GOT3 (cell line): ENCODE measurements at places on chromosomes 12 and 14.

- DNase-seq: no peak
Observed at GRCh38 chr12:30191696-30192455, 408.1 kb upstream of the TMTC1 start.

- DNase-seq: no peak
Observed at GRCh38 chr12:46990211-46990610, 89.2 kb upstream of the PCED1B start.

GRCh38 chr14:91116913-91117588 lies 3.2 kb downstream of the DGLUCY start:
- DNase-seq: no peak

- DNase-seq: no peak
Observed at GRCh38 chr12:91417650-91418049, 235.0 kb upstream of the DCN start.

GRCh38 chr14:100035700-100036099 lies 29.5 kb upstream of the EVL start:
- DNase-seq: no peak

DNA sequence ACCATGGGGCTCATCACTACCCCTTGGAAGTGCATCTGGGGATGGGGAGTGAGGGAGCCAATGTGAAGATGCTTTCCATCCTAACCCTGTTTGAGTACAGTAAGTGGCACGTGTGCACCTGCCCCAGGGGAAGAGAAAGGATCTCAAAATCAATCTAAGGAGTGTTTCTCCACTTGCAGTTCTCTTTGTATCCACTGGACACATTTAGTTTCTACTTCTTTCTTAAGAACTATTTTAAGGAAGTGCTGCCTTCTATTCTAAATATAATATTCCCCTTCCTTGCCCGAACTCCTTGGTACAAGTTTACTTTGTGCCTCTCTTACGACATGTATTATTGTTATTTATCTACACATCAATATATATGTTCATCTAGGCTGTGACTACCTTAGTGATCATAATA lies 73.8 kb downstream of the TTC6 start:
- no peak for DNase-seq

DNA sequence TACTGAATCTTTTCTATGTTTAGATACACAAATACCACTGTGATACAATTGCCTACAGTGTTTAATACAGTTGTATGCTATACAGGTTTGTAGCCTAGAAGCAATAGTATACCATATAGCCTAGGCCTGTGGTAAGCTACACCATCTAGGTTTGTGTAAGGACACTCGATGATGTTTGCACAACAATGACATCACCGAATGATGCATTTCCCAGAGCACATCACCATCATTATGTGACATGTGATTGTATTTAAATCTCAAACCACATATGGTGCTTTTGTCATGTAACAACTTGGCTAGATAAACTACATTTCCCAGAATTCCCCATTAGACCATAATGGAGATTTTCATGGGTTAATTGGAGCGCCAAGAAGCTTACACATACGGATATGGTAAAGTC lies 128.4 kb upstream of the CPNE8 start:
- no peak for DNase-seq

DNA sequence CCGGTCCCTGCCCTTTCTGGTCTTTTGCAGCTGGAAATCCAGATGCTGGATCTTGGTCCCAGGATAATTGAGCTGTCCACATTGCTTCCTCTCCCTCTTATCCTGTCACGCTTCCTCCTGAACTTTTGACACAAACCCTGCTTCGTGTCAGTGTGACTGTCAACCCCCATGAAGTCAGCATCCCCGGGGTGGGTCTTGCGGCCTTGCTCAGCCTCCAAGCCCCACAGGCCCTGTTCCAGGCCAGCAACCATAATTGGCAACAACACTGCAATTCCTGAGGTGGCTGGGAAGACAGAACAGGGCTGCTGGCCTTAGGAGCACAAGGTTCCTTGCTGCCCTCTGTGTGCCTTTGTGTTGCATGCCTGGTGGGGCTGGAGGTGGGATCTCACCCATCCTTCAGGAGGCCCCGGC lies 74.9 kb downstream of the NTF3 start:
- DNase-seq: no peak

- no peak for DNase-seq
Observed at GRCh38 chr14:42980419-42980818, 1373.7 kb downstream of the LRFN5 start.

GRCh38 chr12:121138284-121138683 lies 5.6 kb downstream of the P2RX7 start:
- DNase-seq: no peak

DNA sequence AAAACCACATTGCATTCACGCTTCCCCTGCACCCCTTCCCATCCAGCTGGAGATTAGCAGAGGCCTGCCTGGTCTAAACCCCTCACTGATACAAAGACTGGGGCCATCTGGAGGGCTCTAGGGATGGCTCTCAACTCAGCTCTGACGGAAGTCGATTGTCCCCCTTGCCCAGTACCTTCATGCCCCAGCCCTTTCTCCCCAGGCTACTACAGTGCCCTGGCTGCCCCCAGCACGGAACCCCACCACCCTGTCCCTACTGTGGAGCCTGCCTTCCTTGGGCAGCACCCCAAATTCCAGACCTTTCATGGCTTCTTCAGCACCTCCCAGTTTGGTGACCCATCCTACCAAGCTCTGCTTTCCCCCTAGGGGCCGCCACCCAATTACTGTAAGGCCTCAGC lies 25.6 kb downstream of the ZFP36L1 start:
- DNase-seq: no peak

DNA sequence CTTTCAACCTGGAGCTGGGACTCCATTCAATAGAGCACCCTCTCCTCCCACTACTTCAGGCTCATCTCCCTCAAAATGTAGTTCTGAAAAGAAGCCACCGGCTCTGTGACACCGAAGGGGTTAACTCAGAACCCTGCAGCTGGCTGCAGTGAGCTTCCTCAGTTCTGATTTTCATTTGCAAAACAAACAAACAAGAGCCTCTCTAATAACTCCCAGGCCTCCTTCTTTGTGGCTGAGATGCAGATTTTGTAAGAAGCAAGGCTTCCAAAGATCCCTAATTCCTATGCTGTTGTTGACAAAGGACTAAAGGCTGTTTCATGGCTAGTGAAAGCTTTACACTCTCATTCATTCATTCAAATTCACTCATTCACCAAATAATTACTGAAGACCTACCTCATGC lies 333.4 kb upstream of the TBX3 start:
- DNase-seq: no peak

DNA sequence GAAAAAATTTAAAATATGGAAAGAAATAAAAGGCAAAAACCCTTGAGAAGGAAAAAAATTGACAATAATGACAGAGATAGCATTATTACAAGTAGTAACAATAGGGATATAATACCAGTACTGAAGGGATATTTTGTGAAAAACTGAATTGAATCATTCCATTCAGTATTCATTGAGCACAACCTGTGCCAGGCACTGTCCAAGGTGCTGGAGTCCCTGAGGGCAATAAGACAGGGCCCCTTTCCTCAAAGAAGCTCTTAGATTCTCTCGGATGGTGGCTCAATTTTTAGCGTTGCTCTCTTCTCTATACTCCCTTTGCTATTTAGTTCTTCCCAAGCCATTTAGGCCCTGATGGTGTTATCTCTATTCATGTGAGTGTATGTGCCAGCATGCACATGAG lies 34.3 kb upstream of the GAS2L3 start:
- DNase-seq: no peak

DNA sequence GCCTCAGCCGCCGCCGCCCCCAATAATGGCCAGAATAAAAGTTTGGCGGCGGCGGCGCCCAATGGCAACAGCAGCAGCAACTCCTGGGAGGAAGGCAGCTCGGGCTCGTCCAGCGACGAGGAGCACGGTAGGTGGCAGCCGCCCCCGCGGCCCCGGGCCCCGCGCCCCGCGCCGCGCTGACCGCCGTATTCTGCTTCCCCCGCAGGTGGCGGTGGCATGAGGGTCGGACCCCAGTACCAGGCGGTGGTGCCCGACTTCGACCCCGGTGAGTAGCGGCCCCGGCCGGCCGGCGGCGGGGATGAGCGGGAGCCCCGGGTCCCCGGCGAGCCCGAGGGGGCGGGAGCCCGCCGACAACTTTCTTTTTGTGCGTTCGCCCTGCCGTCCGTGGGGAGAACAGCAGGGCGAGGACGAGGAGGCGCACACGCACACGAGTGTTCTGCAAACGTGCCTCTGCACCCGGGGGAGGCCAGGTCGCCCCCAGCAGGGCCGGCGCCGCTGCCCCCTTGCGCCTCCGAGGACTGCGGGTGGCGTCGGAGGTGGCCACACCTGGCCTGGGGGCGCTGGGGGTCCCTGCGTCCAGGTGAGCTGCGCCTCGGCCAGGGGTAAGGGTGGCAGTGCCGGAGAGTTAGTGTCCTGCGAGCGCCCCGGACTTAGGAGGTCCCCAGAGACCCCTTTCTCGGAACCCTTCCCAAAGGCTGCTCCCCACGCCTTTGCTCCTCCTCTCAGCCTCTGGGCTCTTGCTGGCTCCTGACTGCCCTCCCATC lies 794 bp downstream of the RCOR1 start:
- no peak for DNase-seq

GRCh38 chr14:70907996-70908934 lies 1.0 kb downstream of the PCNX1 start:
- peak; percentile 4 for DNase-seq

GRCh38 chr14:67919259-67920032 lies 99.9 kb downstream of the RAD51B start:
- DNase-seq: no peak

- no peak for DNase-seq
Observed at GRCh38 chr12:119365451-119365850, 30.9 kb downstream of the CCDC60 start.

GRCh38 chr14:77028384-77029231 lies at the start of gene IRF2BPL:
Gene IRF2BPL (minus strand): TSS chr14:77028708. CDS start chr14:77027792, 916 bp downstream.
- DNase-seq: peak; percentile 84

- DNase-seq: no peak
Observed at GRCh38 chr12:92665496-92665895, 37.3 kb upstream of the PLEKHG7 start.

- no peak for DNase-seq
Observed at GRCh38 chr12:86117711-86118110, 138.5 kb downstream of the MGAT4C start.

DNA sequence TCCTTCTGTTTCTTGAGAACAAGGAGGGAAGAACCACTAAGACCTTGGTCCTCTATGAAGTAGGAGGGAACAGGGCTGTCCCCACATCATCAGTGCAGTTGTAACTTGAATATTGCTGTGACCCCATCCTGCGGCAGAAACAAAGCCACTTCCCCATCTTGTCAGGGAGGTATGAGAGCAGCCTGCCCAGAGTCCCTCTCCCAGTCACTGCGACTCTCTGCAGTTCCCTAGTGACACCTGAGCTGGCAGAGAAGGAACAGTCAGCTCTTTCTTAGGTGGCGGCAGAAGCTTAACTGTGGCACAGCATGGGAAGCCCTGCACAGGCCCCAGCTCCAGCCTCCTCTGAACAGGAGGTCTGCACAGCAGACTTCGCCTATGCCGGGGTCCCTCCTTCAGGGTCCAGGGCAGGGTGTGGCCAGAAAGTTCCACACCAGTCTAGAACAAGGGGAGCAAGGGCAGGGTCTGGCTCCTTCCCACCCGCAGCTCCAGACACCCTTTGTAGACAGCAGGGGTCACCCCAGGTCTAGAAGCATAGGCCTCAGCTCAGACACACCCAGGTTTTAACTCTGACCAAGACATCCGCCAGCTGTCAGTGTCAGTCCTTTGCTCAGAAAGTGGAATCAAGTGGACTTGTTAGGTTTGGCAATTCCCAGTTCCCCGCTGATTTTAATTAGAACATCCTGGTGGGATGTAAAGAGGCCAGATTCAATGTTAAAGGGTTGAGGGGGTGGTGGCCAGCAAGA lies 36.8 kb downstream of the DEGS2 start:
- no peak for DNase-seq

DNA sequence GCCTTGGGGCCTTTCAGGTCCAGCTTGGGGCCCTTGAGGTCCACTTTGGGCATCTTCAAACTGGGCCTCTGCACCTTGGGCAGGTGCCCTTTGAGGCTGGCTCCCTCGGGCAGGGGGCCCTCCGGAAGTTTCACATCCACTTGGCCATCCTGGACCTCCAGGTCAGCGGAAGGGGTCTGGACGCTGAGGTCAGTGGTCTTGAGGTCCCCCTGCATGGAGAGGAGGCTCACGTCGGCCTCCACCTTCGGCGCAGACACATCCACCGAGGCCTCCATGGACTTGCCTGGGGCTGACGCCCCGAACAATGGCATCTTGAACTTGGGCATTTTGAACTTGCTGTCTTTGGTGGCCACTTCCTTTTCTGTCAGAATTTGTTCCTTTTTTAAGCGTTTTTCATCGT lies 25.1 kb downstream of the AHNAK2 start:
- DNase-seq: no peak

DNA sequence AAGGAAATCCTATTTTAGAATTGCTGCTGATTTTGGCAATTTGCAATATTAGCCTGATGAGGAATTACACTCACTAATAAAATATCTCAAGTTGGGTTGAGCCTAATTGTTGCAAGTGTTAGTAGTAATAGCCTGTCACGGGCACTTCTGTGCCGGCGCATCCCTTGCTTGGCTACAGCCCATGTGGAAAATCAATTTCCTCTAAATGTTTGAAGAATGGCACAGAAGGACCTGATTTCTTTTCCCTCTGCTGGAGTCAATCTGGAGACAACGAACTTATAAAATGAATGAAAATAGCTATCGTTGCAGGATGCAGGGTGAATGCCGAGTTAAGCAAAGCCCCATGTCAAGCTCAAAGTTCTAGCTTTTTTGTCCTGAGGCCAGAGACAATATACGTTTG lies 31.2 kb upstream of the MED13L start:
- no peak for DNase-seq

- DNase-seq: no peak
Observed at GRCh38 chr14:26593357-26593756, 4.5 kb downstream of the NOVA1 start.

GRCh38 chr12:10847744-10848143 lies 1.5 kb downstream of the PRR4 start:
- DNase-seq: no peak

GRCh38 chr12:8629486-8630033 lies 16.9 kb upstream of the AICDA start:
- no peak for DNase-seq

DNA sequence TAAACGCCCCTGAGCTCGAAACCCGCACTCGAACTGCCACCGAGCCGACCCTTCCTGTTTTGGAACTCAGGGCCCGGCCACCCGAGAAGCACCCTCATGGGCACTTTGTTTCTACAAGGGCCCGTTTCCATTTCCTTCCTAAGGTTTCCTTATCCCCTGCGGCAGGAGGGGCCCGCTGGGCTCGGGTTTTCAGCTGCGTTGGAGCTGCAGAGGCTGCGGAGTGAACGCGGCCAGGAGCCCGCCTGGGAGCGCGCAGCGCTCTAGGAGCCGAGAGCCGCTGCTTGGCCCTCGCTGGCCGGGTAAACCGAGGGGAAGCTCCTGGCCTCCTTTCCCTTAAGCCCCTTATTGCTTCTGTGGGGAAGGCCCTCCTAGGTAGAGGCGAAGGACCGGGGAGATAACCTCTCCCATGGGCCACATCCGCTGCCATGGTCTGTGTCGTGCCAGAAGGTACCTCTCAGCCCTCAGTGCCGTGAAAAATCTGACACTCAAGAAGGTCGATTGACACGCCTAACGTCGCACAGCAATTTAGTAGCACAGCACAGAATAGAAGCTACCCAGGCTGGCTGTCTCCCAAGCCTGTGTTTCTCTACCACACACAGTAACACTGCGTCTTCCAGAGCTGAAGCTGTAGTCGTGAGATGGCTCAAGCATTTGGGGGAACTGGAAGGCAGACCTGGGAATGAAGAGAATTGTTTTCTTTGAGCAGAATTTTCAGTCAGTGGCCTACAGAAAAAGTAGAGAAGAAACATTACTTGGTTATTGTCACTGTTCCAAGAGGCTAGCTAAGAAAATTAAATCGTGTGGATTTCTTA lies 12.9 kb upstream of the CALM1 start:
- DNase-seq: no peak

- no peak for DNase-seq
Observed at GRCh38 chr12:105077435-105077834, 6.8 kb downstream of the ALDH1L2 start.

- DNase-seq: no peak
Observed at GRCh38 chr12:124248941-124249825, 45.7 kb upstream of the RFLNA start.
